ENCODE measurements at places on chromosomes 4 and X.

- no peak for DNase-seq
These were observed 70.8 kb downstream of the PPARGC1A start for GRCh38 chr4:23819041-23819511.

DNA sequence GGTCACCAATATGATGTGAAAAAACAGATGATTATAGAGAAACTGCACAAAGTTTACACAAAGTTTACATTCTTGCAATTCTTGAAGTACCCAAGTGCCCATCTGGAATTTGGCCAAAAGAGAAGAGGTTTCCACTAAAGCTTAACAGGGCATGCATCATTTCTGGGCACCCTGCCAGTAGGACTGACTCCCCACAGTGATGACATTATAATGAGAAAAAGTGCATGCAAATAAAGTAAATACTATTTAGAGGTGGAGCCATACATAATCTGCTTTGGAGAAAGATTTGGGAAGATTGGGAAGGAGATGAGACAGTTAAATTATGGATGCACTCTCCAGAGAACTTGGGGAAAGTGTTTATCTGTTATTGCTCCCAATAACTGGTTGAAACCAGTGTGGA is 93.7 kb upstream of the TRPC3 start:
- DNase-seq, result no peak

DNA sequence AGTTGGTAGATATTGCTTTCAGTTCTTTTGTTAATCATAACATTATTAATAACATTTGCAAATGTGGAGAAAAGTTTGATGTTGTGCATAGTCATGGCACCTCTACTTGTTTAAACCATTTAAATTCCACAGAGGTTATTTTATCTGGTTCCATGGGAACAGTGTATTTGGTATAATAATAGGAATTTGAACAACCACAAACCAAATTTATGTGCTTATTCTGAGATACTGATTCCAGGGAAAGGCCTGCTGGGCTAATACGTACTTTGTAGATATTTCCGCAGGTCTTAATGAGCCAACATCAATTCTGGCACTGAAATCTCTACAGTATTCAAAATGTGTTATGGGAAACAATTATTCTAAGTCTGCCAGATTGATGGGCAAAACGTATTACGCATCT is 319.0 kb downstream of the DKK2 start:
- no peak for DNase-seq

GRCh38 chr4:160026721-160027120 is 923.8 kb downstream of the RAPGEF2 start:
- DNase-seq, result peak; percentile 68

- no peak for DNase-seq
These were observed 109.4 kb downstream of the PDHA2 start for GRCh38 chr4:95949136-95949765.

DNA sequence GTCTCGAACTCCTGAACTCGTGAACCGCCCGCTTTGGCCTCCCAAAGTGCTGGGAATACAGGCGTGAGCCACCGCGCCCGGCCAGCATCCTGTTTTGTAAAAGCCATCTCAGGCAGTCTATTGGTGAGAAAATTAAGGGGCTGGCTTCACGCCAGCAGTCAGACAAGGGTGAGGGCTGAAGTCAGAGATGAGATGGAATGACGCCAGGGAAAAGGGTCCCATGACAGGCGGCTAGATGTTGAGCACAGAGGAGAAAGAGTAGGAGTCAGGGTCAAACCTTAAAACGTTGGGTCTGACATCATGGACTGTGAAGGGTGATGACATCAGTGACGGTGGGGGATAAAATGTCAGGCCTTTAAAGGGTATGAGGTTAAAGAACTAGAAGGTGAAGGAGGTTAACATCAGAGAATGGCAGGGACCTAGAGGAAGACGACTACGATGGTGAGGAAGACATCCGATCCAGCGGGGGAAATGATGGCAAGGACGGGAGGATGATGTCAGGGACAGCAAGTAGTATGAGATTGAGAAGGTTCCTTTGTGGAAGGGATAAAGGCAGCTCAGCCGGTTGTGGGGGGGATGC is 504 bp upstream of the RBM3 start:
- no peak for DNase-seq

All from H9 (cell line).